ENCODE measurements at places on chromosomes 1 and 21.

DNA sequence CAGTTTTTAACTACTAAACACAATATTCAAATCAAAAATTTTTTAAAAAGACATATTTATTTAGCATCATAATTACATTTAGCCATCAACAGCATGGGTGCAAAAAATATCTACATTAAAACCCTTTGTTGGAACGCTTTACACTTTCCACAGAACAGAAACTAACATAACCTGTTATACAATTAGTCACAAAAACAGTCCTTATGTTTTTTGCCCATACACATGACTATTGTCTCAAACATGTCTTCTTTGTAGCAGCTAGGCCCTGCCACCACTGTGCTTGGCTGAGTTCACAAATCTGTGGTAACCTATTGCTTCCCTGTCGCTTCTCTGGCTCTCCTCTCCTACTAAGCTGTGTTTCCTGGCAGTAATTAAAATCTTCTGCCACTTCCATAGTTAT is 1350.0 kb upstream of the ADGRL2 start:
- no peak for DNase-seq

- DNase-seq = no peak
Observed at GRCh38 chr1:36625253-36625934, 142.7 kb upstream of the CSF3R start.

DNA sequence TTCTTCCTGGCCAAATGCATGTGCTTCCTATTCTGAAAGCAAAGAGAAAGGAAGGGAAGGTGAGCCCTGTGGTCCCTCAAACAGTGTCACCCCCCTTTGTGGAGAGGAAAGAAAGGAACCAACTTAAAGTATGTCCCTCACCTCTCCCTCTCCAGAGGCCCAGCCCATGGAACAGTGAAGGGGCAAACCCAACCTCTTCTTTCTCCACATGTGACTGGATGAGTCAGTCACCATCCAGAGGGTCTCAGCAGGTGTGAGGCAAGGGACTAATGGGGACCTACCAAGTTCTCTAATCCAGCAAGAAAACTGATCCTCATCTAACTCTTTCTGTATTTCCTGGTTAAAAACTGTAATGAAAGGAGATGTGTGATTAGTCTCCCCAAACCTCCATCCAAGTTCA is 145.7 kb downstream of the EDEM3 start:
- DNase-seq = no peak

- DNase-seq = no peak
Observed at GRCh38 chr1:65959896-65960567, 167.3 kb downstream of the PDE4B start.

- DNase-seq = no peak
Observed at GRCh38 chr1:91913018-91913417, 27.1 kb upstream of the TGFBR3 start.

GRCh38 chr1:76079475-76080227 is 5.1 kb downstream of the ST6GALNAC3 start:
- peak; percentile 25 for DNase-seq

DNA sequence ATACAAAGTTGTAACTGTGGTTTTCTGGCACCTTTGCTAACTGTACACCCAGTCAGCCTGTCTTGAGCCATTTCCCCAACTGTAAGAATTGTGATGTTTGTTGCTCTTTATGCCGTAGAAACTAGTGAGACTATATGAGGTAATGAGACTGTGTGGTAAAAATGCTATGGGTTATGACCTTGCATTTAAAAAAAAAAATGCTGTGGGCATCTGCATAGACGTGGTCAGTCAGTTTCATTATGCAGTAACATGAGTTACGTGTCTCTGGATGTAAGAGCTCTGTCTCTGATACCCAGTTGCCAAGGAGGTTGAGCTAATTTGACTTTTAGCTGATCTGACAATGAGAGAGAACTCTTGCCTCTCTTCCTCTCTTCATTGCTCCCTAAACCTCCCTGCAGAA is 80.6 kb upstream of the LAMC2 start:
- DNase-seq = no peak

DNA sequence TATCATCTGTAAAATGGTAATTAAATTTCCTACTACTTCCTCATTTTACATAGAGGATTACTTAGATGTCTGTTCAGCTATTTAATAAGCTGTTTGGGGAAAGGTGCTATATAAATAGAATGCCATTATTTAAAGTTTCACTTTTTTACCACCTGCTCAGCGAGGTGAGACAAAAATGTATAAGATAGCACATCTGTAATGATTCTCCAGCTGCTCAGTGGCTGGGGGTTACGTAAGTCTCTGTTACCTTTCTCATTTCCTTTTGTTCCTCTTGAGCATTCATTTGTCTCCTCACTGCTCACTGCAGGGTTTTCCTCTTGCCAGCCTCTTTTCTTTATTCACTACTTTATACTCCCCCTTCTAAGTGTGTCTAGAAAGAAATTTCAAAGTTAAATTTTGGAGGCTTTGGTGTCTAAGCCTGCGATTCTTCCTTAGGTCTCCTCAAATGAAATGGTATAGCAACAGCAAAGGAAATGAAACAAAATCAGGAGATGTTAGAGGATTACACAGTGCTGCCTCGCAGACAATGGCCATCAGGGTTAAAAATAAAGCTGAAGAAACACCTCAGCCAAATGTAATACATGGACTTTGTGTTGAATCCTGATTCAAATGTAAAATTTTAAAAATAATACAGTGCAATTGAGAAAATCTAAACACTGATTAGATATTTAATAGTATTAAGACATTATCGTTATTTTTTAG is 6.8 kb downstream of the RGS8 start:
- no peak for DNase-seq

GRCh38 chr1:36553591-36554322 is 71.0 kb upstream of the CSF3R start:
- DNase-seq = peak; percentile 79

- no peak for DNase-seq
Observed at GRCh38 chr1:117985239-117985638, 55.7 kb downstream of the WDR3 start.

DNA sequence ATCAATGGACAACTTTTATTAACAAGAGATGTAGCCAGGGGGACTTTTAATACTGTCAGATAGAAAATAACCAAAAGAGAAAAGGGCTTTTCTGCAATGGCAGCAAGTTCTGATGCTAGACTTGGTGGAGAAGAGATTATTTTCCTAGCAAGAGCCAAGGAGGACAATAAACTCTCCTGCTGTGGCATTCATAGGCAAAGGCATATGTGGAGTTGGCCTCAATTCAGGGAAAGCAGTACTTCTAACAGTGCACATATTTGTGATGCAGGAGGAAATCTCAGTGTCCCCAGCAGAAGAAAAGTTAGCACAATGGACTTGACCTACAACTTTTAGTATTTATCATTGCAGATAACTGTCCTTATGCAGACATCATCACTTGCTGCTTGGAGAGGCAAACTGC is 75.1 kb upstream of the GRIK1 start:
- peak; percentile 21 for DNase-seq

- DNase-seq = no peak
Observed at GRCh38 chr1:64530969-64531692, 61.2 kb downstream of the CACHD1 start.

GRCh38 chr1:14740016-14740415 is 141.5 kb downstream of the KAZN start:
- no peak for DNase-seq

DNA sequence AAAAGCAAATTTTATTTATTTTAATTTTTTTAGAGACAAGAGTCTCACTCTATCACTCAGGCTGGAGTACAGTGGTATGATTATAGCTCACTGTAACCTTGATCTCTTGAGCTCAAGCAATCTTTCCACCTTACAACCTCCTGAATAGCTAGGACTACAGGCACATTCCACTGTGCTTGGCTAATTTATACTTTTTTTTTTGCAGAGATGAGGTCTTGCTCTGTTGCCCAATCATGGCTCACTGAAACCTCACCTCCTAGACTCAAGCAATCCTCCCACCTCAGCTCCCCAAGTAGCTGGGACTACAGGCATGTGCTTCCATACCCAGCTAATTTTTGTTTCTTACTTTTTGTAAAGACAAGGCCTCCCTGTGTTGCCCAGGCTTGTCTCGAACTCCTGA is 49.5 kb downstream of the DR1 start:
- DNase-seq = no peak

DNA sequence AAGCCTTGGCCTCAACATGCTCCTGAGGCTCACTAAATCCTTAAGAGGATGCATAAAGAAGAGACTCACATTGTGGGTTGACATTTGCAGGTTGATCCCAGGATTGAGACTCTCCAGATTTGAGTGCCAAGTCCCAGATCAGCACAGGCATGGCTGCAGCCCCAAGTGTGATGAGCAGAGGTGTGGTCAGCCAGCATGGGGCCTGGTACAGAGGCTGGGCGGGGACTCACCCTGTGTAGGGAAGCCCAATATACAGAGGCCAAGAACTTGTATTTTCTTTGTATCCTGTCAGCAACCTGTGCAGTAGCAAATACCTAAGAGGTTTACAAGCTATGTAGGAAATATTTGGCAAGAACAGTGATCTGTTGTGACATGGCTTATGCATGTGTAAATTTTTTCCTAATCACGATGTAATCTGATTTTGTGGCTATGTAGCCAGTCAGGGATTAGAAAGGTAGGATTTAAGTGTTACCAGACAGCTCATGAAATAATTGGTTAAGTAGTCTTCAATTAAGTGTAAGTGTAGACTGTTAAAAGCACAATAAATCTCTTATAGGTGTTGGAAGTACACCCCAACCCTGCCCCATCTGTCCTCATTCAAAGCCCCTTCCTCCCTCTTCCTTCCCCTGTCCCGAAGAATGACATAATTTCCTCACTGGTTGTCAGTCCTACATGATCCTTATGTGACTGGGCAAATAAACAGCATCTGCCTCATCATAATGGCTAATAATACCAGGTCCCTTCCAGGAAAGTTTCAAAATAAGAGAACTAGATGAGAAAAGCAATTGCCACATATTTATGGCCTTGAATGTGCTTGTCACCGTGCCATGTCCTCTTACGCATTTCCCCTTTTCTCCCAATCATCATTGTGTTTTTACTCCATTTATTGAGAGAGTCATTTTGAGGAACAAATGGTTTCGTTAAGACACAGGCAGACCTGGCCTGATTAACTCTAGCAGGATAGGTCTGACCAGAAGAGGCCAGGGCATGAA is 120.9 kb downstream of the HLX start:
- no peak for DNase-seq

DNA sequence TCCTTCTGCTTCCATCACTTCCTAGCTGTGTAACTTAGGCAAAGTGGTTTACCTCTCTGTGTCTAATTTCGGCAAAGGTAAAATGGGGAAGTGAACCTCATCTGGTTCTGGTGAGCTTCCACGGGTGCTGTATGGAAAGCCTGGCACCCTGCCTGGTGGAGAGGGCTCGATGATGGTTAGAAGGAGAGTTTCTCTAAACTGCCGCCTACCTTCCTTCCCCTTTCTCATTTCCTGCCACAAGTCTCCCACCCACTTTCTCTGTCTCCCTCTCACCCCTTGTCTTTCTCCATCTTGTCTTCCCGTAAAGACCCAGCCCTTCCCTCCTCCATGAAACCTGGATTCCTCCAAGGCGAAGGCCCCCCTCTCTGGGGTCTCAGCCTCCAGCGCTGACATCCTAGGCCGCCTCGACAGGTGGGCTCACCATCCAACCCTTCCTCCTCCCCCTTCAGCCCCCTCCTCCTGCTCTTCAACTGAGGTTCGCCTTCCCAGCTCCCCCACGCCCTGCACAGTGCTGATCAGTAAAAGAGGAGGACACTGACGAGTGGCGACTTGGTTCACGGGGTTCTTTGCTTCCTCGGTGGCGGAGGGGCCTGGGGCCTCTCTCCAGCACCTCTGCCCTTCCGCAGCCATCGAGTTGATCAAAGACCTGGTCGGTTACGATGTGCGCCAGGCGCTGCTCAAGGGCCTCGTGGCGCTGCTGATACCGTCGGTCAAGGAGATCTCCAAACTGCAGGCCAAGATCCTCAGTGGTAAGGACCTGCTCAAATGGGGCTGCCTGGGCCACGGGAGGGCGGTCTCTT is 7.3 kb downstream of the RNU5D-1 start:
- DNase-seq = no peak

GRCh38 chr1:91872559-91873081 is 13.3 kb downstream of the TGFBR3 start:
- no peak for DNase-seq

GRCh38 chr1:25748531-25749205 is 51.3 kb upstream of the SELENON start:
- no peak for DNase-seq

GRCh38 chr1:225448146-225448805 is 20.4 kb upstream of the LBR start:
- no peak for DNase-seq

GRCh38 chr1:58621391-58621790 is 44.3 kb upstream of the TACSTD2 start:
- DNase-seq = no peak

- DNase-seq = no peak
Observed at GRCh38 chr21:34531399-34531798, 19.4 kb upstream of the KCNE1 start.

DNA sequence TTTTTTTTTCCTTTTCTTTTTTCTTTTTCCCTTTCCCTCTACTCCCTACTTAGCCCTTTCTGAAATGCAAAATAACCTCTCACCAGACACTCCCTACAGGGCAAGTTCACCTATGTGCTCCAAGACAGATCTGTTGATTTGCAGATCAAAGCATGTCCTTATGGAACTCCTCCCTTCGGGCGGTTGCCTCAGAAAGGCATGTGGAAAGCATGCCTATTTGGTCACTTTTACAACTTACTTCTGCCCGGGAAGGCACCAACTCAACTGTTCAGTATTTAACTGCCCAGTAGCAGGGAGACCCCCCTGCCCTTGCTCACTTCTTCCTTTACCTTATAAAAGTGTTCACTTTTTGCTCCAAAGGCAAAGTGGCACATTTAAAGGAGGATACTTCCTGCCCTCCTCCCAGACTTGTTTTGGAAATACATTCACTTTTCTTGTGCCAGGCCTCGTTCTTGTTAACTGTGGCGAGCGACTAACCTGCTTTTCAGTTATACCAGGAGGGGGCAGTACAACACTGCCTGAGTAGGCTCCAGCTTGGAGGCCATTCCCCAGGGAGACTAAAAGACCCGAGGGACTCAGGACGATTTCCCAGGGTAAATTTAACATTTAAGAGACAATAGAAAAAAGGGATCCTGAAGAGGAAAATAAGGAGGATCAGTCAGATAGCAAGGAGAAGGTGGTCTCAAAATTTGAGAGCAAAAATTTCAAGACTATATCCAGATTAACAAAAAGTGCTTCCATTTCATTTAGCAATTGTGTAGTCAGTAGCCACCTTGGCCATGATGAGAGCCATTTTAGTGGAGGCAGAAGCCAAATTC is 12.3 kb upstream of the SLAMF7 start:
- peak; percentile 77 for DNase-seq
